GM04503 (cell line): ENCODE measurements at places on chromosomes 3 and 15.

GRCh38 chr15:82177291-82178010, 85.1 kb downstream of the EFL1 start:
- DNase-seq: peak; percentile 65

DNA sequence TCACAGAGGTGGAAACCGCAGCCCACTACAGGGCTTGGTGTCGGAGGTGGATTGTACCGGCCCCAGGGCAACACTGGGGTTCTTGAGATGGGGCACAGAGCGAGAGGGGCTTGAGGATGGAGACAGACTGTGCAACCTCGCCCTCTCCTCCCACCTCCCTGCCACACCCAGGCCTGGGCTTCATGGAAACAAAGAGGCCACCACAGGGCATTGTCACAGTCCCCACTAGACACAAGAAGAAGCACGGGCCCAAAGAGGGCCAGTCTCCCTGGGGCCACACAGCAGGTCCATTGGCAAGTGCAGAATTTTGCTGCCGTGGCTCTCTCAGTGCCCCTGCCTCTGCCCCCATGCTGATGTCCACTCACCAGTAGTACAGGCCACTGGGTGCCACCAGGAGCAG, 4.1 kb upstream of the CALML4 start:
- no peak for DNase-seq

DNA sequence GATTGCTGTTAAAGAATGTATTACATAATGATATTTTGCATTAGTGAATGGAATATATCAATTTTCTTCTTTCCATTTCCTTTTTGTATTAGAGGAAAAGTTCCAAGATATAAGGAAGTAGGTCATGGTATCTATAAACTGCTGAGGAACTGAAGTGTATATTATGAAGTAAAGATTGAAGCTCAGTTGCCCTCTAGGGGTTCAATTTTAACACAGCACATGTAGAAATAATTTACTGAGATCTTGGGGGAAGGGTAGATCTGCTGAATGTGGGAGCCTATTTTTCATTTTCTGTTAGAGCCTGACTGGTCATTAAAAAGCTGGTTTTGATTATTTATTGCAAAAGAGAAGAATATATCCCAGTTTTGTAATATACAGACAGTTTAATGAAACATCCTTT, 45.2 kb downstream of the CMC1 start:
- DNase-seq: no peak

DNA sequence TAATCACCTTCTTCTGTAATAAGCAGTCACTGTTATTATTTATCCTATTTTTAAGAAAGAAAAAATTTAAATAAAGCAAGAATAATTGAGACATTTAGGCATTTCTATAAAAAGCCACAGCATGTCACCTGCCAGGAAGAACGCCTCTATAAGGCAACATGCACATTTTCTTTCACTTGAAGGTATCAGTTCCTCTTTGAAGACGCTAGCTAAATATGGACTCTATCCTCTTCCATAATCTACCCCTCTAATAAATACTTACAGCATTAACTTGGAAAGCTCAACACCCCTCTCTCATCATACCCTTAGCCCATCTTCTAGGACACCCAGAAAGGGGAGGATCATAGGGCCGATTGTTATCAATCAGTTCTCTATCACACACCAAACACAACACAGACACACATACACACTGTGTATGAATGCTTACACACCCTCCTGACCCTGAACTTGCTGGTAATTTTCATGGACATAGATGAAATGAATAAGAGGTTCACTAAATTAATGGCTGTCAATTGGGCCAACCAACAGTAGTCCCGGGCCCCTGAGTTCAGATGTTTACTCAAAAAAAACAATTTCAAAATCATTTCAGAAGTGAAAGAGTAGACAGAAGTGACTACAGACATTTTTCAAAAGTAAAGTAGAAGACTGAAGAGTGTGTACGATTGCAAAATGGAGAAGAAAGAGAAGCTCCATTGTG, 102.5 kb downstream of the ZMAT3 start:
- no peak for DNase-seq

DNA sequence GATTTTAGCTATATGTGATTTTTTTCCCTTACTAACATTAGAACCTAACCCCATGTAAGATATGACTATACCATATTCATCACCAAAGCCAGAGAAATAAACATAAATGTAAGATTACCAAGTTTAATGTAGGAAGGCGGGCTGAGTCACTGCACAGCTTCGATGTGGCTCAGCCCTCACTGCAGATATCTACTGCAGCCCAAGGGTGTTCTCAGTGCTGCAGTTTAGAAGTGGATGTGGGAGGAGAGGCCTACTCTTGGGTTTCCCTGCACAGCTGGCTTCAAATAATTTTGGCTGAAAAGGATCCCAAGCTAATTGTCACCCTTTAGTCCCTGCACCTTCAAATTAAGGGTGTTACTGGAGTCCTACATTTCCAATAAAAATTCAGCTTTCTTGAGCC, 9.3 kb downstream of the ARPP19 start:
- no peak for DNase-seq

GRCh38 chr3:43923104-43923882, 232.6 kb downstream of the ABHD5 start:
- no peak for DNase-seq

DNA sequence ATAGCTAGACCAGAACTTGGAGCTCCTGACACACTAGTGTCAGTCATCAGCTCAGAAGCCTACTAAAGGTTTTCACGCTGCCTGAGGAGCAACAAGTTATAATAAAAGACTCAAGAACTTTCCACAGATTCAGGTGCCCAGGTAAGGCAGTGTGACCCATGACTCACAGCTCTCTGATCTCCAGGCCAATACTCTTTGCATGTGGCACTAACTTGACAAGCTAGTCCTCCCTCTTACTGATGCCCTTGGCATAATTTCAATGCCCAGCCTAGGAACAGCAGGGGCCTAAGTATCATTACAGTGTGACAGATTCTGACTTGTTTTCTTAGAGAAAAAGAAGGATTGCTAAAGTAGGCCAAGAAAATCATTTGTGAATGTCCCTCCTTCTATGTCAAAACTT, 38.4 kb downstream of the MEIS2 start:
- no peak for DNase-seq

DNA sequence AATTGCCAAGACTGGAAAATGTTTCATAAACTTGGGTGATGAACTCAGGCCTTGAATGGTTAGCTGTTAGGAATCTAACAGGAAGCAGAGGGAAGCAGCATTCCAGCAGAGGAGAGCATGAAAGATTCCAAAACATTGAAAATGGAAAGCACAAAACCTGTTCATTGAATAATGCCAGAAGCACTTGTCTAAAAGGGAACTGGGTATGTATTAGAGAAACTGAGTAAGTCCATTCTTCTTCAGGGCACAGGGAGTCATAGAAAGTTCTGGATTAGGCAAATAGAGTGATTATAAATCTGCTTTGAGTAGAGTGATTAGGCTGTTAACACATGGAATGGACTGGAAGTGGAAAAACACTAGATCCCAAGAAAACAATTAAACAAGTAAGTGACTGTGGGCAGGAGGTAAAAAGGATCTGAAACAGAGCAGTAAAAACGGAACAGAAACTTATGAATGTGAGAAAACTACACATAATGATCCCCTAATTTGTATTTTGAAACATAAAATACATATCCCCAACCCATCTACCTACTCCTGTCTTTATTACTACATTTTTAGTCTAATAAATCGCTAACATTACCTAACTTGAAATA, 343.4 kb downstream of the TBC1D5 start:
- no peak for DNase-seq

DNA sequence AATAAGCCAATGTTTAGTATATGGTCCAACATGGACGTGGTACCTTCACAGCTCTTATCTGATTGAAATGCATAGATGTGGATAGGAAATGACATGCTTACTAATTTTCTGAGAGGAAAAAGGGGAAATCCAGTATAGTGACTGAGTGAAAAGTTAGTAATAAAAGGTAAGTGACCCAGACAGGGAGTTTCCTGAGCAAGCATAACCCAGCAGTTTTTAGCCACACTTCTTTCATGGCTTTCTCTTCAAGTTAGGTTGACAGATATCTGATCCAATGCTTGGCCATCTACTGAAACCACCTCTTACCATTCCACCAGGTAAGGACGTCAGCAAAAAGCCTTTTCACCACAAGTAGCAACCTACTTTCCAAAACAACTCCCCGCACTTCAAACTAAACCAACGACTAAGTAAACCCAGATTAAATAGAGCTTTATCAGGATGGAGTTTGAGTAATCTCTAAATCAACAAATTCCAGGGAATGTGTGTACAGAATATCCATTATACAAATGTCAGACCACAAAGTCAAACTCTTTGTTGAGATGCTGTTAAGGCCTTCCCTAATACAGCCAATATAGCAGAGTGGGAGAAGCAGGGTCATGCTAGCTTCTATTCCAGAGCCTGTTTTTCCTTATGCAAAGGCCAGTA, 329.7 kb downstream of the RORA start:
- no peak for DNase-seq

DNA sequence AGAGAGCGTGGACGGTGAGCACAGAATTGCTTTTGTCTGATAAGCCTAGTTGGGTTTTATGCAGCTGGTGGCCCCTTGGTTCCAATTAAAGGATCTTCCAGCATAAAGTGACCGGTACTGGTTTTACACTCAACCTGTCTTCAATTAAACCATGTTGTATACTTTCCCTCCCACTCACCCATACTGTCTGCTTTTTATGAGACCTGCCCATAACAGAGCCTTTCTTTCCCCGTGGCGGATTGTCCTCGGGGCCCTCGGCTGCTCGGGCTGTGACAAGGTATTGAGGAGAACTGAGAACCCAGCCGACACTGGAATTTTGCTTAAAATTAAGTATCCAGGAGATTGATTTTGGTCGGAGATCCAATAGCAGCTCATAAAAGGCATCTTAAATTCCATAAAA, 98.4 kb downstream of the TMEM266 start:
- DNase-seq: no peak

- no peak for DNase-seq
Observed at GRCh38 chr15:83431521-83431920, 15.6 kb upstream of the SH3GL3 start.

DNA sequence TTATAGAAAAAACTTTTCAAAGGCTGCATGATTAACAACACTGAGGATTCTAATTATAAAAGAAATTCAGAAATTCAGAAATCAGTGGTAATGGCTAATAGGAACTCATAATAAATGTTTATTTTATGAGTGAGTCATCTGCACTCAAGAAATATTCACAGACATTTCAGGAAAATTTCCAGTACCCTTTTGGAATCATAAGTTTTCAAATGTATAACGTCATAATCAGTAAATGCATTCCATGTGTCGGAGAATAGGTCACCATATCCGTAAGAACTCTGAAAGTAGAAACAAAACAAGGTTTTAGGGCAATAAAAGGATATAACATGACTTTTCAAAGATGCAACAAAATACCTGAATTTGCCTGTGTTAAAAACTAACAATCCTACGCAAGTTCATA, 24.7 kb downstream of the EOGT start:
- no peak for DNase-seq

- no peak for DNase-seq
Observed at GRCh38 chr3:132378-132777, 64.2 kb upstream of the CHL1 start.

- no peak for DNase-seq
Observed at GRCh38 chr15:95693917-95694316, 636.6 kb upstream of the NR2F2 start.

- no peak for DNase-seq
Observed at GRCh38 chr3:106068795-106069194, 200.0 kb upstream of the CBLB start.

DNA sequence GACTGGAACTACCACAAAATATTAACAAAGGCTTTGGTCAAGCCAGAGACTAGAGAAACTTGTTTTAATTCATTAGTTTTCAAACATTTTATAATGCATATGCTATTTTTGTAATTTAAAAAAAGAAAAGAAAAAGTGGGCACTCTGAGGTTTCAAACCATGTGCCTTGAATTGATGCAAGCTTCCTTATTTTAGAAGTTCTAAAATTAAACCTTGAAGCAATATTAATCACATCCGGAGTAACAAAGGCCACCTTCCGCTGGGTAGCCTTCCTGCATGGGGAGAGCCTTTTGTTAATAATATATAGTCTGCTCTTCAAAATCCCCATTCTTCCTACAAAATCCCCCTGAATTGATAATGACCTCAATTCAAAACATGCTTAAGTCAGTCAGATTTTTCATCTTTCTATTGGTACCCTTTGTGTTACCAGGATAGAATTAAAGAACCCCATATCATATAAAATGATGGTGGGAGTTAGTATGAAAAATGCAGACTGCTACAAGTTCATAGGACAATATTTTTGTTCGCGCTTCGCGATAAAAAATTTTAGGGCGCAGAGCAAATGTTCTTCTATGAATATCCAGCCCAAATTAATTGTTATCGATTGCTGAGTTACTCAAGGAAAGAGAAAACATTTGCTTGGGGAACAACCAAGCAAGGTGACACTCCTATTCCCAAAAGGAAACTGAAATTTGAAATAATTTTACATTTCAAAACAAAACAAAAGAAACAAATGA, 30.6 kb downstream of the LDHAL6B start:
- DNase-seq: no peak

DNA sequence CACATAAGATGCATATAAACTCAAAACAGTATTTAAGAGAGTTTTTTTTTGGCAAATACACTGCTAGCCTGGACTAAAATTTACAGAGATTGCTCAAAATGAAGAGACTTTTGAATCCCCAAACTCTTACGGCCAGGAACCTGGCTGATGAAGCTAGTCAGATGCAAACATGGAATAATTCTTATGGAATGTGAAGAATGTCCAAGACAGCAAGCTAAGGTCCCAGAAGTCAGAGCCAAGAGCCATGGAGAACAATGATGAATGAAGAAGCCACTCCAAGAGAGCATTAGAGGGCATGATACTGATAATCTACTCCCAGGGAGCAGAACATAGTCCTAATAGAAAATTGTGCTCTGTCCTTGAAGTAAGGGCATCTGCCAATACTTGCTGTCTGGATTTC, 705.5 kb downstream of the DIPK2A start:
- DNase-seq: peak; percentile 11

GRCh38 chr3:112030901-112031300, 3.6 kb upstream of the TMPRSS7 start:
- no peak for DNase-seq

- no peak for DNase-seq
Observed at GRCh38 chr3:133854264-133855001, 41.2 kb downstream of the RAB6B start.
